Purkinje cell (primary cell): ENCODE measurements at places on chromosomes 4 and X. TPM values are rescaled to one million over a fixed set of nuclear protein-coding genes. Genes with fewer than 3 reads are reported as not detected.

SPRY1 gene
- polyA plus RNA-seq = 5.2 and 6.2 TPM in 2 replicates

ADAMTS3 gene
- polyA plus RNA-seq = 0.82 TPM in 1 of 2 replicates, not detected in the other

FAM53A gene
- polyA plus RNA-seq = not detected in 2 replicates

CXorf49 gene
- polyA plus RNA-seq = not detected in 2 replicates

TBL1X gene
- 4.2 and 5.3 TPM in 2 replicates for polyA plus RNA-seq

EREG gene
- not detected in 2 replicates for polyA plus RNA-seq

ANK2 gene
- polyA plus RNA-seq = 541 and 627 TPM in 2 replicates

VEGFD gene
- polyA plus RNA-seq = not detected in 2 replicates

HTR2C gene
- 0.36 TPM in 1 of 2 replicates, not detected in the other for polyA plus RNA-seq

VCX3A gene
- polyA plus RNA-seq = not detected in 2 replicates

HSFX4 gene
- 2.0 TPM in 1 of 2 replicates, not detected in the other for polyA plus RNA-seq

C4orf51 gene
- not detected in 2 replicates for polyA plus RNA-seq

COPS4 gene
- polyA plus RNA-seq = 166 and 220 TPM in 2 replicates

HAND2 gene
- polyA plus RNA-seq = not detected in 2 replicates

GATA1 gene
- polyA plus RNA-seq = not detected in 2 replicates

INTU gene
- 10.2 and 10.6 TPM in 2 replicates for polyA plus RNA-seq

GYPA gene
- not detected in 2 replicates for polyA plus RNA-seq

MAGEA10 gene
- not detected in 2 replicates for polyA plus RNA-seq

OPRPN gene
- polyA plus RNA-seq = not detected in 2 replicates

PPP1R2C gene
- polyA plus RNA-seq = not detected in 2 replicates

WDFY3 gene
- 11.7 and 13.6 TPM in 2 replicates for polyA plus RNA-seq

YY2 gene
- polyA plus RNA-seq = 0.87 and 2.7 TPM in 2 replicates

TCP11X2 gene
- not detected in 2 replicates for polyA plus RNA-seq

CDKL5 gene
- polyA plus RNA-seq = 6.5 TPM in 1 of 2 replicates, not detected in the other

PROM1 gene
- 1.7 TPM in 1 of 2 replicates, not detected in the other for polyA plus RNA-seq
